ENCODE measurements at places on chromosomes 11 and 22. TPM values are rescaled to one million over a fixed set of nuclear protein-coding genes. Genes with fewer than 3 reads are reported as not detected.

GRCh38 chr11:35709376-35709775 lies 46.8 kb downstream of the TRIM44 start:
- H3K27ac ChIP-seq: no peak overlapping the region
- no peak overlapping the region for H3K4me3 ChIP-seq
- no peak for DNase-seq
- no peaks in the 10 kb centered on the region for H3K4me1 ChIP-seq
- no peaks in the 10 kb centered on the region for H3K36me3 ChIP-seq
- H3K27me3 ChIP-seq: no peaks in the 10 kb centered on the region

DNA sequence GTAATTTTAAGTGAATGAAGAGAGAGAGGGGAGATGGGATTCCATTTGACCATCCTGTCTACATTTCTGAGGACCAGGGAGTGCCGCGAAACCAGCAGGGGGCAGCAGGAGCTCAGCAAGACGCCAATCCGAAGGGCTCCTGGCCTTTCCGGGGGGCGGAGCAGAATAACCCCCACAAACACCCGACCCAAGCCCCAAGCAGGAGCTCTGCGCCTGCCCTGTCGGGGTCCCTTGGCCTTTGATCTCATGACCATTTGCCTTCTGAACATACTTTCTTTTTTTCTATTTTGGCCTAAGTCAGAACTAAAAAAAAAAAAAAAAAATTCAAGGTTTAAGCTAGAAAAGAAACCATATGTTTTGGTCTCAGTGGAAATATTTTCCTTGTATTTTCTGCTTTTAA lies 21.9 kb upstream of the SCN2B start:
- peaks cover 6% of the 10 kb centered on the region for H3K27me3 ChIP-seq
- no peak overlapping the region for H3K27ac ChIP-seq
- no peaks in the 10 kb centered on the region for H3K36me3 ChIP-seq

DNA sequence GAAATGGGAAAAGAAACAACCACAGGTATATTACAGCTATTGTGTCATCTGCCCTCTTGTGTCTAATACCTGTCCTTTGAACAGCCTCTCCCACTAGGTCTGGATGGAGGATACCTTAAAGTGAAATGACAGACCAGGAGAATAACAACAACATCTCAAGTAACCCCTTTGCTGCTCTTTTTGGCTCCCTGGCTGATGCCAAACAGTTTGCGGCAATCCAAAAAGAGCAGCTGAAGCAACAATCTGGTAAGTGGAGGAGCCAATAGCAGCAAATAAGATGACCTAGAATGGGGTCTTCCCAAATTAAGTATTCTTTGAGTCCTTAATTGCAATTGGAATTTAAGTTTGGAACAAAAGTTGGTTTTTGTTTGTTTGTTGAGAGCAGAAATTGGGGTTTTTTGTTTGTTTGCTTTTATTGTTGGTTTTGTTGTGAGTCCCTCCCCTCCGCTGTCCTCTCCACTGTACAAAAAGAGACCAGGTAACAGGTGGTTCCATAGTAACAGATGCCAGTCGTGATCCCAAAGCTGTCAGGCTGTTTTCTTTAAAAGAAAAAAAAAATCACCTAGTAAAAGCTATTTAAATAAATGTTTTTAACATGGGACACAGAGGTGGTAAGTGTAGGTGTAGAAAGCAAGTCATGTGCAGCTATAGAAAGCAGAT lies 5.7 kb downstream of the UBE4A start:
- H3K4me3 ChIP-seq: no peak overlapping the region
- DNase-seq: no peak
- H3K27ac ChIP-seq: no peak overlapping the region
- no peaks in the 10 kb centered on the region for H3K27me3 ChIP-seq

GRCh38 chr11:126105022-126105747 lies 42.5 kb upstream of the CDON start:
- DNase-seq: no peak
- peaks cover 39% of the 10 kb centered on the region for H3K4me1 ChIP-seq
- H3K36me3 ChIP-seq: no peaks in the 10 kb centered on the region
- no peak overlapping the region for H3K4me3 ChIP-seq

DNA sequence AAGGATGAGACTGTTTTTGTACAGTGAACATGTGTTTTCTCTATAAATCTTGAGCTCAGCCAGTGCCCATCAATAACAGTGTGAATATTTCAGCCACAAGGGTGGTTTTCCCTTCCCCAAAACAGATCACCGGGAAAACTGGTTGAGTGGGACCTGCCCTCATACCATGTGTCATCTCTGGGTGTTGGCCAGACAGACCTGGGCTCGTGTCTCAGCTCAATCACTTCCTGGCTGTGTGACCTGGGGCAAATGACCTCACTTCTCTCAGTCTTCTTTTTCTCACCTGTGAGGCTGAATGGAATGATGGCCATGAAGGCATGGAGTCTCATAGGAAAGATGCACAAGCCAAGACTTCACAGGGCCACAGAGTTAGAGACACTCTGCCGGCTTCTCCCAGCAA lies 74.7 kb downstream of the COMMD9 start:
- H3K36me3 ChIP-seq: peaks cover 13% of the 10 kb centered on the region
- H3K4me3 ChIP-seq: no peak overlapping the region
- peaks cover 26% of the 10 kb centered on the region for H3K4me1 ChIP-seq
- no peaks in the 10 kb centered on the region for H3K27me3 ChIP-seq
- no peak for DNase-seq

DNA sequence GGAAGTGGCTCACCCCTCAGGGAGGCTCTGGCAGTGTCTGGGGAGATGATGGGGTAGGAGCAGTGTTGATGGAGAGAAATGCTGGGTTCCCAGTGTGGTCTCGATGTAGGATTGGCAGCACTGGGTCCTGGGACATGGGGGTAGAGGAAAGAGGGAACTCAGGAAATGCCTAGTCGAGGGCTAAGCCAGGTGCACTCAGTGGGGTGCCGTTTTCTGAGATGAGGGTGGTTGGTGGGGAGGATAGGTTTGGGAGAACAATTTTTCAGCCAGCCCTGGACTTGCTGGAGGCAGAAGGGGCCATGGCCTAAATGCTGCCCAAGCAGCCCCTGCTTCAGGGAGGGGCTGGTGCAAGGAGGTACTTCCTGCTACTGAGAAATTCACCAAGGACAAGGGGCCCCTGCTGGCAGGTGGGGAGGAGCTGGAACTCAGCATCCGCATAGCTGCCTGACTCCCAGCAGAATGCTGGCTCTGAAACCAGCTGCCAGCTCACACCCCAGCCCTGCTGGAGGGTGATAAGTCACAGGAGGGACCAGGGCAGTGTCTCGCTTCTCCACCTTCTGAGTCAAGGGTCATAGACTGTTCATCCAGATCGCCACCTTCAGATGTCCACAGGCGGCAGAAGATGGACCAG lies 6.0 kb downstream of the CCDC157 start:
- no peaks in the 10 kb centered on the region for H3K36me3 ChIP-seq
- peaks cover 7% of the 10 kb centered on the region for H3K4me1 ChIP-seq
- DNase-seq: no peak
- H3K4me3 ChIP-seq: no peak overlapping the region
- H3K27me3 ChIP-seq: no peaks in the 10 kb centered on the region
- no peak overlapping the region for H3K27ac ChIP-seq

DNA sequence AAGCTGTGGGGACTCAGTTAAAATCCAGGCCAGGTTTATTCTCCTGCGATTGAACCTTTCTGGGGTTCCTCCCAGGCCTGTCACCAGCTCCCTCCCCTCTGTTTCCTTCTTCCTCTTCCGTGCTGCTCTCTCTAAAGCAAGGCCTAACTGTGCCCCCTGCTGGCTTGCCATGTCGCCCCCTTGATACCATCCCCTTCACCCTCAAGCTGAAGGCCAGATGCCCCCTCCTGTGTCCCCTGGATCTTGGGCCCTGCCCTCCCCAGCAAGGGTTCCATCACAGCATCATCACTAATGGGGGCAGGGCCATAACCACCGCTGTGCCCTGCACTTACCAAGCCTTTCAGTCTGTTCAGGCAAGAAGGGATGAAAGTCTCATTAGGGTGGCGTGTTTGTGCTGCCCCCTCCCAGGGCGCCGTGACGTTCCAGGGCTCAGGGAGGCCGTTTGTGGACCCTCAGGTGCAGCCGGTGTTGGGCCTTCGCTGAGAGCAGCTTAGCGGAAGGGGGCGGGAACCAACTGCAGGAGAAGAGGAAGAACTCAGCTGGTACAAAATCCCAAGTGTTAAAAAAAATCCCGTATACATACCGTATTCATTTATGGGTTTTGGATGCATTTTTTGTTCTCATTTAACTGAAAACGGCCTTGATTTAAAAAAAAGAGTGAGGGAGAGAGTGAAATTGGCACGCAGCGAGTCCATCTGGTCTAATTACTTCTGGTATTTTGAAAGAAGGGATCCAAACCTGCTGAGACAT lies 69.9 kb downstream of the MPPED1 start:
- H3K27ac ChIP-seq: no peak overlapping the region
- peaks cover under 1% of the 10 kb centered on the region for H3K27me3 ChIP-seq
- no peak for DNase-seq
- peaks cover 4% of the 10 kb centered on the region for H3K4me1 ChIP-seq

DNA sequence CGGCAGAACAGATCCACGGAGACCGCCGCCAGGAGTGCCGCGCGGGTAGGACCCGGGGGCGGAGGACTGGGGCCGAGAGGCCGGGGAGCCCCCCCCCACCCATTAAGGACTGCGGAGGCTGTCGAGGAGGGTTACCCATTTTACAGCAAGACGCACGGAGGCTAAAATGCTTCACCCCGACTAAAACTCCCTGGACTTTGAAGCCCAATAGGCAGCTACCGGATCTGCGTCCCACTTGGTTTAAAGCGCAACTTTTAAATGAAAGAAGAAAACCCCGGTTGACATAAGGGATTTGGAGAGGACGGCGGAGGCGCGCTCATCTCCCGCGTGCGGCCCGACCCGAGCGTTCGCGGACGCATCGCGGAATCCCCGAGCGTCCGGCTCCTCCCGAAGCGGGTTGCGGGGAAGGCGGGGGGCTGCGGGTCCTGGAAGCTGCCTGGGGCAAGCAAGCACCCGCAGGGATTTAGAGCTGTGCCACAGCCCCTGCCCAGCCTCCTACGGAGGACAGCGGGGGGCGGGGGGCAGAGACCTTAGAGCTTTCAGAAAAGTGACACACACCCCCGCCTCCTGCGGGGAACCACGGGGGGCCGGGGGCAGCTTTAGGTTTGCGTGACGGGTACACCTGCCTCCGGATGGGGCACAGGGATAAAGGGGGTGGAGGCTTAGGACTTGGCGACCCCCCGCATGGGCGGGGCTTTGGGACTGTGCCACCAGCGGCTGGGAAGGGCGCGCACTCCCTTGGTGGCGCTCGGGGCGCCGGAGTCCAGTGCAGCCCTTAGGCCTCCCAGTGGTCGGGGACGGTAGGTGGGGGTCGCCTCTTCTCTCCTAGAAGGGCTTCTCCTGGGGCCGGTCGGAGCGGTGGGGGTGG lies 760 bp upstream of the CELSR1 start:
- H3K27ac ChIP-seq: no peak overlapping the region
- peak; percentile 49 for DNase-seq
- H3K36me3 ChIP-seq: peaks cover 6% of the 10 kb centered on the region
- H3K27me3 ChIP-seq: peaks cover 77% of the 10 kb centered on the region

DNA sequence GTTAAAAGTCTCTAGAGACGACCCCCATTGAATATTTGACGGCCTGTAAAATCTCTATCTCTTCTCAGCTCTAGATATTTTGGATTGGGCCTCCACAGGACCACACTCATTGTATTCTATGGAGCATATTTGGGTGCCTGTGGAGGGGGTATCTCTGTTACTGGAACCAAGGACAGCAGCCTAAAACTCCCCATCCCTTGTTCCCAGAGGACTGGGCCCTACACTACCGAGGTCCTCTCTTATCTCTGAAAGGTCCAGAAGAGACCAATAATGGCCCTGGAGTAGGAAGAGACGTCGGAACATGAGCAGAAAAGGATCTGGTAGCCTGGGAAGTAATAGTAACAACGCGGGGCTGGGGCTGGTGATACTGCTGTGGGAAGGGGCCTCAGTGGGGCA lies 542 bp downstream of the HPS4 start:
- H3K4me1 ChIP-seq: peaks cover 58% of the 10 kb centered on the region
- peak overlapping the region; percentile 99 for H3K4me3 ChIP-seq
- peak overlapping the region; percentile 98 for H3K27ac ChIP-seq
- no peaks in the 10 kb centered on the region for H3K27me3 ChIP-seq
- peaks cover 2% of the 10 kb centered on the region for H3K36me3 ChIP-seq

DNA sequence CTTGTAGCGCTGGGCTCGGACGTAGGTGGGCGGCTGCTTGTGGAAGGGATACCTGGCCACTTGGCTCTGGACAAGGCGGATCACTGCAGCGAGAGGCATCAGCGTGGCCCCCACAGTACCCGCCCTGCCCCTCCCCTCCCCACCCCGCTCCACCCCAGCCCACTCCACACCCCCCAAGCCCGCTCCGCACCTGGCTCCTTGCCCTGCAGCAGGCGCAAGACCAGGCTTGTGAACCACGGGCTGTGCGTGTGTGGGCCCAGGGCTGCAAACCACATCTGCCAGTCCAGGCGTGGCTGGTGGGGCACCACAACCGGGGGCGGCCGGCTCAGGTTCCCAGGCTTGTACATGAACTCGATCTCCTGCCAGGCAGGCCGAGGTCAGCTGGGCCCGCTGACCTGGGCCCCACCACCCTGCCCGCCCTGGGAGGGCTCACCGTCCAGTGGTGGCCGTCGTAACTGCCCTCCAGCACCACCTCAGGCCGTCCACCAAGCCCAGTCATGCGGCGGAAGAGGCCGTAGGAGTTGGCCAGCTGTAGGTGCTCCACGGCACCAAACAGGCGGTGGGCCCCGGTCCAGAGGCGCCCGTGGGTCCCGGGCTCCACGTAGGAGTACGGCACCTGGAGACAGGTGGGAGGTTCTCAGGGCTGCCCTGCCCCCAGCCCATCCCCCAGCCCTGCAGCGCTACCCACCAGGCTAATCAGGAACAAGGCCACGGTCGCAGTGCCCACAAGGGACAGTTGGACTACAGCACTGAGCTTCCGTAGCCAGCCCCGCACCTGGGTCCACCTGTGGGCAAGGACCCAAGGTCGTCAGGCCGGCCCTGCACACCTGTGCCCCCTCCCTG lies 2.9 kb downstream of the LMF2 start:
- H3K27ac ChIP-seq: no peak overlapping the region
- no peak overlapping the region for H3K4me3 ChIP-seq
- no peaks in the 10 kb centered on the region for H3K36me3 ChIP-seq
- H3K27me3 ChIP-seq: no peaks in the 10 kb centered on the region
- peaks cover 14% of the 10 kb centered on the region for H3K4me1 ChIP-seq

DNA sequence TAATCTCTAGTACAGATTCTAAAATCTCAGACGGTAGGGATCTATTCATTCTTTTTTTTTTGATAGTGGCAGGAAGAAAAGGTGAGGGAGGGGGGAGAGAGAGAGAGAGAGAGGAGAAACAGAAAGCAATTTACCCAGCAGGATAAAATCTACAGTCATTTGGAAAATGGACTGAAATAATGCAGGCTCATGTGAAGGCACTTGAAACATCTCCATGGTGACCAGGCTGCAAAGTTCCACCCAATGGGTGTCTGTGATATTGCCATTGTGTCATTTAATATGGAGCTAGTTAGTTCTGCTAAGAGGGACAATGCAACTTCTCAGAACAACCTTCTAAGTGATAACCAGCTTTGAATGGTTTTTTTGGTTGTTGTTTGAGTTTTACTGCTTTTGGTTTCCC lies 165.2 kb upstream of the RAG2 start:
- no peak for DNase-seq
- peaks cover 2% of the 10 kb centered on the region for H3K36me3 ChIP-seq
- peak overlapping the region; percentile 27 for H3K27ac ChIP-seq
- no peak overlapping the region for H3K4me3 ChIP-seq

- H3K27me3 ChIP-seq: peaks cover 7% of the 10 kb centered on the region
- no peak overlapping the region for H3K27ac ChIP-seq
- H3K4me1 ChIP-seq: peaks cover 4% of the 10 kb centered on the region
- DNase-seq: no peak
These were observed 1491.2 kb downstream of the BRD1 start for GRCh38 chr22:48336339-48337060.

MIOX gene
- 0.35 TPM for total RNA-seq

PRR33 gene
- total RNA-seq: not detected

TMEM126B gene
- 48.4 TPM for total RNA-seq

ASPHD2 gene
- 4.5 TPM for total RNA-seq

SYCE3 gene
- not detected for total RNA-seq

DDI1 gene
- not detected for total RNA-seq

GPR83 gene
- 0.34 TPM for total RNA-seq

OR51I1 gene
- not detected for total RNA-seq

LRP4 gene
- 23.5 TPM for total RNA-seq

SSH3 gene
- 3.0 TPM for total RNA-seq

SIK2 gene
- total RNA-seq: 24.7 TPM

Data from neural crest cell (in vitro differentiated cells).